ENCODE measurements at places on chromosomes 7 and 10.

DNA sequence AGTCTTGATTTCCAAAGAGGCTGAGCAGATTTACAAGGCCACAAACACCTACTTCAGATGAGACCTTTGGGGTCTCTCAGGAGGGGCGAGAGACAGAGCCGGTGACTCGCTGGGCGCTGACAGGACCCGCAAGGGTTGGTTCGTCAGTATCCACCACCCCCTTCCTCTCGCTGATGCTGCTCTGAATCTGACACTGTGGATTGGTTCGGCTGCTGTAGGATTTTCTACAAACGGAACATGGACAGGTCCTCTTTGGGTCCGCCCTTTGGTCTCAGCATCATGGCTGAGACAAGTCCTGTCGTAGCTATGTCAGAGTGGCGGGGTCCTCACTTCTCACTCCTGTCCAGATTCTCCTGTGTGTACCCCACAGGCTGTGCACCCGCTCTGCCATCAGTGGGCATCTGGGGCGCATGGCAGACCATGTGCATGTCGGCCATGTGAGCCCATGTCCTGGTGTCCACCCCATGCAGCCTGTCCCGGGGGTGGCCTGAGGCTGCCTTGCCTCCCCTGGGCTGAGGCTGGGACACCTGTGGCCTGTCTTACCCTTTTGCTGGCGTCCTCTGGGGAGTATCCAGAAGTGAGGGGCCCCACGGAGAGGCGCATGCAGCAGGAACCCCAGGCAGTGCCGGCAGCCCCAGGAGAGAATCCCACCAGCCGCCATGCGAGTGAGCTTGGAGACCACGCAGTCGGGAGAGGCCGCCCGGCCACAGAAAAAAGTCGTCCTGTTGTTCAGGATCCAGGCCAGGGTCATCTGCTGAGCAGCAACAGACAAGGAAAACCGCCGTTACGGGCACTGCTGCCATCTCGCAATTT, 21.6 kb upstream of the FAM20C start:
- DNase-seq, result no peak

- no peak for DNase-seq
Measured at GRCh38 chr7:17097668-17098297, 200.7 kb upstream of the AHR start.

- DNase-seq, result no peak
Measured at GRCh38 chr10:13231190-13231589, 3.0 kb downstream of the UCMA start.

DNA sequence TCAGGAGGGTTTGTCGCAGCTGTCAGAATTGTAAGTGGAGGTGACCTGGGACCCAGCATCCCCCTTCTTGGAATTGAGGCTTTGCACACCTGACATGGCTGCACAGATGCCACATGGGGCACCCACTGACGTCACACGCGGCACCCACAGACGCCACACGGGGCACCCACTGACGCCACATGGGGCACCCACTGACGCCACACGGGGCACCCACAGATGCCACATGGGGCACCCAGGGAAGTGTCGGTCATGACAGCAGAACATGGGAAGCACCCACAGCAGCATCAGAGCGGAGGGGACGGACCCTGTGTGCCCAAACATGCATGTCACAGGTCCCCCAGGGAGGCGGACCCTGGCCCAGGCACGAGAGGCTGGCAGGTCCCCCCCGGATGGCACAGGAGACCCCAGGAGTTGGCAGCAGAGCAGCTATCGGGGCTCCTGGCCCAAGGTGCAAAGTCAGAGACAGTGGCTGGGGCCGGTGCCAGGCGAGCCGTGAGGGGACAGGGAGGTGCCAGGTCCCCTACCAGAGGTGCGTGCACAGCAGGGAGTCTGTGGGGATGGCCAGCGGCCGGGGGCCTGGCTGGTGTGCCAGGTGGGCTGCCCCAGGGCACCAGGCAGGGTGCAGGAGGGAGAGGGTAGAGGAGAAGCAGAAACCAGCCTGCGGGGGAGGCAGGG, 21.1 kb downstream of the KNDC1 start:
- DNase-seq, result no peak

GRCh38 chr7:27149842-27150567, 2.4 kb downstream of the HOXA3 start:
- DNase-seq, result peak; percentile 72

DNA sequence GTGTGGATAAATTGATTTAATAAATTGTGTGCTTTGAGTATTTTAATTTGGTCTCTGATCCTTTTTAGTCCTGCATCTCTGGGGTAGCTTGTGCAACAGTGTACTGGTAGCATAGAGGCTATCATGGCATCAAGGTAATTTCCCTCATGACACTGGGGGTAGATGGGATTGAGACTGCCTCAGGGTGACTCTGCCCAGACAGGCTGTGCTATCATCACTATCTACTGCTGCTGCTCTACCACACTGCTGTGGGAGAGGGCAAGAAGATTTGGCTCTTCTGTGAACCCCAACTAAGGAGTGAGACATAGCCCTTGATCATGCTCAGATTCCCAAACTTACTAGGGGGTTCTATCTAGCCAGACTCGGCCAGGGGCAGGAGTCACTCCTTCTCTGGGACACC, 43.6 kb upstream of the JAZF1 start:
- DNase-seq, result no peak

GRCh38 chr10:107166403-107166802, 1.9 kb upstream of the SORCS1 start:
- DNase-seq, result no peak

- DNase-seq, result no peak
Measured at GRCh38 chr7:101595246-101595645, 33.9 kb downstream of the MYL10 start.

DNA sequence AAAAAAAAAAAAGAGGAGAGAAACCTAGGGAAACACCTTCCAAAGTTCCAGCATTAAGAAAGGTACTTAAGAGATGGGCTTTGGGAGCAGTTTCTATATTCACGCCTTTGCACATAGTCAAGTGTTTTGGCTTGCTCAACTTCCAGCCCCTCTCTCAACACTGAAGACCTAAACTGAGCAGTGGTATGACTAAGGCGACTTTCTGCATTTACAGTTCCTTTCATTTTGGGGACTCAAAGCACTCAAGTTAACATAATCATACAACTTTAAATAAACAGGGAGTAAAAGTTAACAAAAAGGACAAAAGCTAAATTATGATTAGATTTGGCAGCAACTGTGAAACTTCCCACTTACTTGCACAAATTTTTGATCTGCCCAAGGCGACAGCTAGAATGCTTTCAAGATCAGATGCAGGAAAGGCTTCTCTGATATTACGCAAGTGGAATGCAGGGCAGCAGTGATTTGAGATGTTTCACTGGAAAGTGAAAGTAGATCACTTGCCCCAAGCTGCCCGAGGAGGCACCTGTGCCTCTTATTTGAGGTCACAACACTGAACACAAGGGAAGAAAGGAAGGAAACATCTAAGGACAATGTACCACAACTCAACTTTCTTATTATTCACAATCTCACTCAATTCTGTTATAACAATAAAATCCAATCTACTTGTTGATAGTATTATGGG, 199.5 kb downstream of the SKAP2 start:
- DNase-seq, result peak; percentile 71

GRCh38 chr7:45292481-45292880, 134.9 kb downstream of the RAMP3 start:
- peak; percentile 81 for DNase-seq

GRCh38 chr10:91123261-91123660, 97.2 kb upstream of the PCGF5 start:
- no peak for DNase-seq

- DNase-seq, result no peak
Measured at GRCh38 chr10:118254654-118255053, 87.5 kb downstream of the FAM204A start.

Measured in DMS79 treated with DMSO at 0.1 percent for 48 hours (cell line).